Effector memory CD4-positive, alpha-beta T cell (primary cell): ENCODE measurements at places on chromosomes 16 and 17.

DNA sequence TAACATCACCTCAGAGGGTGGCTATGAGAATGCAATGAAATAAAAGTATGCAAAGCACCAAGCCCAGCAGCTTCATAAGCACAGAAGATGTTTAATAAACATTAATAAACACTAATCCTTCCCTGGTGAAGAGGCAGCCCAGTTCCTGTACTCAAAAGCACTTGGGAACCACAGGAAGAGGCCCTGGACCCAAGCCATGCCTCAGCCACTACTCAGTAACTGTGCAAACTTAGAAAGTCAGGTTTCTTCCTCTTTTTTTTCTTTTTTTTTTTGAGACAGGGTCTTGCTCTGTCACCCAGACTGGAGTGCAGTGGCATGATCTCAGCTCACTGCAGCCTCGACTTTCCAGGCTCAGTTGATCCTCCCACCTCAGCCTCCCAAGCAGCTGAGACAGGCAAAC lies 5.3 kb downstream of the ARHGAP17 start:
- H3K4me3 ChIP-seq, result no peak overlapping the region
- H3K4me1 ChIP-seq, result peaks cover 21% of the 10 kb centered on the region
- no peaks in the 10 kb centered on the region for H3K27me3 ChIP-seq
- no peak overlapping the region for H3K27ac ChIP-seq

DNA sequence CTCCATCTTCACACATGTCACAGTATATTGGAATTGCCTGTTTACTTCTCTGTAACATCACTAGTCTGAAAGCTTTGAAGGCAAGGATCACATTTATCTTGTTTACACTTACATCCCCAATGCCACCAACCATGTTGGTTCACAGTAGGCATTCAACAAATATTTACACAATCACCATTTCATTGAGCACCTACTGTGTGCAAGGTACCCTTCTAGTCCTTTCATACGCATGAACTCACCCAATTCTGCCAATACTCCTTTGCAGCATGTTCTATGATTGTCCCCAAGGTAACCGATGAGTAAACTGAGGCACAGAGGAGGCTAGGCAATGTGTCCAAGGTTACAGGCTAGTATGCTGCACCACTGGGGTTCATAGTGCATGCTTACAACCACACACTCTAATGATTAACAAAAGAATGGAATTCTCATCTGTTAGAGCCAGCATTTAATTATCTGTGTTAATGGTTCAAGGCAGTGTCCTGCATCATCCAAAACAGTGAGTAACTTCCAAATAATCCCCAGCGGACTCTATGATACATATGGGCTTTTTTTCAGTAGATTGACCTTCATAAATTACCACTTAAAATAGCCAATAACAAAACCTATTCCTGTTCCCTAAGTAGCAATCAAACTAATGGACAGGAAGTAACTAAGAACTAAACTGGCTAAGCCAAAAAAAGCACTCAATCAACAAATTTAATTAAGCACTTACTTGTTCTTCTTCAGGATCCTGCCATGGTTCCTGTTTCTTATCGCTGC lies 364.5 kb upstream of the XYLT1 start:
- H3K4me3 ChIP-seq, result no peak overlapping the region
- H3K36me3 ChIP-seq, result no peaks in the 10 kb centered on the region
- no peak overlapping the region for H3K27ac ChIP-seq
- no peaks in the 10 kb centered on the region for H3K27me3 ChIP-seq
- no peak for DNase-seq

DNA sequence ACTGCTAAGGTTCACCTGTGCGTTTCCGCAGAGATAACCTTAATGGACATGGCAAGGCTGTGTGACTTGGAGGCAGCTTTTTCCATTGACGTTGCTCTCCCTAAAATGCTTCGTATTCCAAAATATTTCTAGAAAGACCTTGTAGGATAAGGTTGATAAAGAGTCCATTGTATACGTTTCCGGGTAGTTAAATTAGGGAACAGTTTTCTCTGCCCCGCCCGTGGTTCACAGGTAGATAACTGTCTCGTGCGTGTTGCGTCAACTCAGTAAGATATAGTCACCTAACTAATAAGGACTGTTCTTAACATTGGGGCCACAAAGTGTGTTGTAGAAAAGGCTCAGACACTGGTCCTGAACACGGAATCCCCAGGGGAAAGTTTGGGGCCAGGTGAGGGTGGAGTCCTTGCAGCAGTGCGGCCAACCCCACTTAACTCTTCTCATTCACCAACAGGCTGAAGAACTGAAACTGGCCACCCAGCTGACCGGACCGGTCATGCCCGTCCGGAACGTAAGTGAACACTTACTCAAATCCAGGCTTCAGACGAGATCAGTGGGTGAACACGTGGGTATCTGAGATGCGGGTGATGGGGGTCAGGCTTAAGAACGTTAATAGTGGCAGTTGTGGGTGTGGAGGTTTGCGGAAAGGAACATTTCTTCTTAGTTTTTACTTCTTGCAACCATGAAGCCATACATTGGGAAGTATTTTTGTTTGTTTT lies 1.6 kb downstream of the RPL13 start:
- DNase-seq, result no peak
- H3K27me3 ChIP-seq, result no peaks in the 10 kb centered on the region

DNA sequence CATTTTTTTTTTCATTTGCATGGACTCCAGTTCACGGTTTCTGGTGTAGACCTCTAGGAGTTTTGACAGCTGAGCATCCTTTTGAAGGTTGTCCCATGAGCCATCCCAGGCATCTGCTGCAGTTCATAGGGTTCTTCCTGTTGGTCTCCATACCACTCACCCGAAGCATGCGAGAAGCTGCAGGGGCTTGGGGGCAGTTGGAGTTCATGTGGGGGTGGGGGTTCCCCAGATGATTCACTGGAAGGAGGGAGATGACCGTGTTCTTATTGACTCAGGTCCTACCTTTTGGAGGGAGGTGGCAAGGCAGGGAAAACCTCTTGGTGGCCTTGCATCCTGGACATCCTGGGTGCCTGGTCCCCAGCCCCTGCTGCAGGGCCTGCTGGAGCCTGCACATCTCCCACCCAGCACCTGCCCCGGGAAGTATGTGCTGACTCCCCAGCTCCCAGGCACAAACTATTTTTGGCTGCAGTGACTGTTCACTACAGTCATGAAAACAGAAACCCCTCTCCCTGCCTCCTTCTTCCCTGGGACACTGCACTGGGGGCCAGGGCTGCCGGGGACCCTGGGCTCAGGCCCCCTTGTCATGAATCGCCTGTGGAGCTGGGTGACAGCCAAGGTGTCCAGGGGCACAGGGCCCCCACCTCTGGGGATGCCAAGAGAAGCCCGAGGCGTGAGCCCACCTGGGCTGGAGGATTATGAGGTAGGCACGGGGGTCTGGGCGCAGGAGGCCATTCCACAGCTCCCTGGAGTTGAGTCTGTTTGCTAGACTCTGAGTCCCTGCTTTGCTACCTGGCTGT lies 64.9 kb upstream of the LGALS9 start:
- no peak overlapping the region for H3K4me3 ChIP-seq
- H3K36me3 ChIP-seq, result no peaks in the 10 kb centered on the region
- H3K4me1 ChIP-seq, result no peaks in the 10 kb centered on the region
- H3K27ac ChIP-seq, result no peak overlapping the region

GRCh38 chr17:55601874-55602364 lies 90.7 kb upstream of the SMIM36 start:
- H3K27ac ChIP-seq, result no peak overlapping the region
- H3K36me3 ChIP-seq, result no peaks in the 10 kb centered on the region
- no peak for DNase-seq
- no peak overlapping the region for H3K4me3 ChIP-seq
- H3K4me1 ChIP-seq, result no peaks in the 10 kb centered on the region

DNA sequence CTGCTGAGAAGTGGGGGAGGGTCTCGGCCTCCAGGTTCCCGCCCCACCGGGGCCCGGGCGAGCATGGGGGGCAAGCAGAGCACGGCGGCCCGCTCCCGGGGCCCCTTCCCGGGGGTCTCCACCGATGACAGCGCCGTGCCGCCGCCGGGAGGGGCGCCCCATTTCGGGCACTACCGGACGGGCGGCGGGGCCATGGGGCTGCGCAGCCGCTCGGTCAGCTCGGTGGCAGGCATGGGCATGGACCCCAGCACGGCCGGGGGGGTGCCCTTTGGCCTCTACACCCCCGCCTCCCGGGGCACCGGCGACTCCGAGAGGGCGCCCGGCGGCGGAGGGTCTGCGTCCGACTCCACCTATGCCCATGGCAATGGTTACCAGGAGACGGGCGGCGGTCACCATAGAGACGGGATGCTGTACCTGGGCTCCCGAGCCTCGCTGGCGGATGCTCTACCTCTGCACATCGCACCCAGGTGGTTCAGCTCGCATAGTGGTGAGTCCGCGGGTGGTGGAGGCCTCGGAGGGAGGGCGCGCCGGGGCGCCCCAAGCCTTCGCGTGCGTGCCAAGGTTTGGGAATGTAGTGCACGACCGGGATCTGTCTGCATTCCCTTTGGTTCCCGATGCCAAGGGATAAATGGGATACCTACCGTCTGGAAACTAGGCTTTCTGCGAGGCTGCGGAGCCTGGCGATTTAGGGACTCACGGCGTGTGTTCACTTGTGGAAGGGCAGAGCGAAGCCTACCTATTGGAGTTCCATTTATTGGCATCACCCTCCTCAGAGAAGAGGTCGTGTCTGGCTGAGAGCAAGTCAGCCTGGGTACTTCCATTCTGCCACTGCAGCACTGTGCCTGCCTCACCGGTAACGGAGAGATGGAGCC lies 1.0 kb downstream of the ZNRF1 start:
- H3K36me3 ChIP-seq, result no peaks in the 10 kb centered on the region
- peak; percentile 40 for DNase-seq
- H3K4me1 ChIP-seq, result peaks cover 10% of the 10 kb centered on the region
- H3K27ac ChIP-seq, result peak overlapping the region; percentile 56

- no peak overlapping the region for H3K27ac ChIP-seq
- no peaks in the 10 kb centered on the region for H3K36me3 ChIP-seq
- no peak for DNase-seq
- H3K27me3 ChIP-seq, result no peaks in the 10 kb centered on the region
Observed at GRCh38 chr16:72241930-72242329, 70.0 kb upstream of the PMFBP1 start.

DNA sequence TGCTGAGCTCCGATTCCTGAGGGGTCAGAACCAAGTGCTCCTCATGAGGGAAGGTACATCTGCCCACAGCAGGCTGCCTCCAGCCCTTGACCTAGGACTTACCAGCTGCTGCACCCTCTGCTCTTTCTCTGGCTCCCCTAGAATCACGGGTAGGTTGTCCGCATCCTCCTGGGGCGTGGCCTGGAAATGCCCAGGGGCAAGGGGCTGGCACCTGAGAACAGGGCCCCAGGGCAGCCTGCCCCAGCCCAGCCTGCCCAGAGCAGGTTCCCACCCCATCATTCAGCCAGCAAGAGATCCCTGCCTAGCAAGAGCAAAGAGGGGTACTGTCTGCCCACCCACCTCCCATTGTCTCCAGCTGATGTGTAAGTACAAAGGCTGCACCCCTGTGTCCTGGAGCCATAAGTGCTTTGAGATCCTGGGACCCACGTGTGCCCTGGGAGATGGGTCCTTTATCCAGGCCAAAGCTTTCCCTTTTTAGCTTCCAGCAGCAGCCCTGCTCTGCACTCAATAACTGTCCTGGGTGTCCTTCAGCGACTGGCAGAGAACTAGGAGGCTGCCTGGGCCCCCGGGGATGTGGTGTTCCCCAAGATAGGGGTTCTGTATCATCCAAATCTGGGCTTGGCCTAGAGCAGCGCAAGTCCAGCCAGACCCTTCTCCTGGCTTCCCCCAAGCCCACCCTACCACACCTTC lies 5.1 kb downstream of the TSPOAP1 start:
- DNase-seq, result no peak
- no peak overlapping the region for H3K4me3 ChIP-seq
- H3K36me3 ChIP-seq, result no peaks in the 10 kb centered on the region
- H3K27me3 ChIP-seq, result no peaks in the 10 kb centered on the region
- no peak overlapping the region for H3K27ac ChIP-seq
- peaks cover 11% of the 10 kb centered on the region for H3K4me1 ChIP-seq

GRCh38 chr17:50108556-50108955 lies 13.4 kb downstream of the PDK2 start:
- H3K27me3 ChIP-seq, result no peaks in the 10 kb centered on the region
- no peak for DNase-seq
- no peaks in the 10 kb centered on the region for H3K4me1 ChIP-seq
- H3K27ac ChIP-seq, result no peak overlapping the region
- no peak overlapping the region for H3K4me3 ChIP-seq

DNA sequence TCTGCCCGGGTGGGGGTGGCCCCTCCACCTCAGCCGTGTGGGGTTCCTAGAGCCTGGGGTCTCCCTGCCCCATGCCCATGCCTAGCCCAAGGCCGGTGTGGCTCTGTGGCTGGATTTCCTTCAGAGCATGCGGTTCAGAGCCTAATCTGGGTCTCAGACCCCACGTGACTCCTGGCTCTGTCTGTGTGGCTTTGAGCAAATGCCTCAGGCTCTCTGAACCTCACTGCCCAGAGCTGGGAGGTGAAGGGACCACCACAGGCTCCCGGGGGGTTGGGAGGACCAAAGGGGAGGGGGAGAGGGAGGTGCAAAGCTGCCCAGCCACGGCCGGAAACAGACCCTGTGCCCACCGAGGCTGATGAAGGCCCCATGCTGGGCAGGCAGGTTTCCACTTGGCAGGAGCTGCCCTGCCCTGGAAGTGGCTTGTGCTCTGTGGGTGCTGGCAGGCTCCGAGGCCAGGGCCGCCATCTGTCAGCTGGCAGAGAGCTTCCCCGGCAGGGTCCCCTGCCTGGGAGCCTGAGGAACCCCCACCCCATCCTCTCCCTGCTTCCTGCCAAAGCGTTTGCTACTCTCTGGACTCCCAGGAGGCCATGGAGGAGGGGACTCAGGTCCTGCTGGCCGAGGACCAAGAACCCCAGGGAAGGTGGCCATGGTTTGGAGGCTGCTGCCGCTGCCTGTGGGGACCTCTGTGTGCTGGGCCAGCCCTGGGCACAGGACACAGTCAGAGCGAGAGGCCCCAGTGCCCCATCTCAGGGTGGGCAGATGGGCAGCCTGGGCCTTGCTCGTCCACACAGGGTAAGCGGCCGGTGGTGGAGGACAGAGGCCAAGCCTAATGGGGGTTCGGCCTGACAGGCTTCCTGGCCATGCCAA lies 4.0 kb downstream of the CDH15 start:
- no peak overlapping the region for H3K4me3 ChIP-seq
- no peaks in the 10 kb centered on the region for H3K36me3 ChIP-seq
- peaks cover 10% of the 10 kb centered on the region for H3K4me1 ChIP-seq
